ENCODE measurements at places on chromosomes 6 and 20.
A peak's percentile ranks its signal among the peaks of the same experiment; 100 is the strongest.

GRCh38 chr6:27422651-27423332, 34.2 kb downstream of the ZNF391 start:
- H3K36me3 ChIP-seq: no peaks in the 10 kb centered on the region
- H3K4me1 ChIP-seq: no peaks in the 10 kb centered on the region
- peaks cover 5% of the 10 kb centered on the region for H3K27me3 ChIP-seq
- H3K4me3 ChIP-seq: no peak overlapping the region

- peak within 1 kb of the TSS; percentile 87 for H3K4me3 ChIP-seq
- H3K4me1 ChIP-seq: peaks cover 36% of the 10 kb centered on the region
- H3K36me3 ChIP-seq: peaks cover 3% of the 10 kb centered on the region
- no peak for DNase-seq
Observed at GRCh38 chr6:33073431-33073871, at the start of gene HLA-DPA1. TSS of gene HLA-DPA1 (minus strand) at chr6:33073649.

GRCh38 chr20:1674361-1674760, 16.8 kb upstream of the SIRPG start:
- peaks cover 84% of the 10 kb centered on the region for H3K4me1 ChIP-seq
- H3K4me3 ChIP-seq: peak overlapping the region; percentile 84
- DNase-seq: peak; percentile 64
- peaks cover 48% of the 10 kb centered on the region for H3K36me3 ChIP-seq
- peak overlapping the region; percentile 97 for H3K27ac ChIP-seq

DNA sequence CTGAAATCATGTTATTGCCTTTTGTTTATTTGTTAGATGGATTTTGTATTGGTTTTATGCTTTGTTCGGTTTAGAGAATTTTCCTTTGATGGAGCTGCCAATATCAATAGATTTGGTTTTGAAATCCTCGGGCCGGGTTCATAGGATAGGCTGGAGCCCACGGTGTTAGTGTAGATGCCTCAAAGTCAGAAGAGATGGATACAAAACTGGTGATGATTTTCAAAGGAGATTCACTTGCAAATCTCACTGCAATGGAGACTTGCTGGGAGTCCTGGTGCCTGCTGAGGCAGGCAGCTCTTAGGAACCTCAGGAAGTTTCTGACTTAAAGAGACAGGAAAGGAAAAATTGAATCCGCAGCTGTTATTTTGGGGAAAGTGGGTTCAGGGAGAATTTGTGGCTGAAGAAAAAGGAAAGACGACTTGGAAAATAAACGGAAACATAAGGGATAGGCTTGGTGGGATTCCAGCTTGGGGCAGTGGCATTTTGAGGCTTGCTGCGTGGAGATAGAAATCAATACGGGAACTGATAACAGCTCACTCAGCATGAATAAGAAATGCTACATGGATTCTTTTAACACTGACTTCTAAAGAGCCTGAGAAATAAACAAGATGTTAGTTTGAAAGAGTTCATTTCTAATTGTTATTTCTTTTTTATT, 241.6 kb downstream of the PHACTR1 start:
- H3K4me3 ChIP-seq: peak overlapping the region; percentile 87
- no peak for DNase-seq
- no peaks in the 10 kb centered on the region for H3K36me3 ChIP-seq

DNA sequence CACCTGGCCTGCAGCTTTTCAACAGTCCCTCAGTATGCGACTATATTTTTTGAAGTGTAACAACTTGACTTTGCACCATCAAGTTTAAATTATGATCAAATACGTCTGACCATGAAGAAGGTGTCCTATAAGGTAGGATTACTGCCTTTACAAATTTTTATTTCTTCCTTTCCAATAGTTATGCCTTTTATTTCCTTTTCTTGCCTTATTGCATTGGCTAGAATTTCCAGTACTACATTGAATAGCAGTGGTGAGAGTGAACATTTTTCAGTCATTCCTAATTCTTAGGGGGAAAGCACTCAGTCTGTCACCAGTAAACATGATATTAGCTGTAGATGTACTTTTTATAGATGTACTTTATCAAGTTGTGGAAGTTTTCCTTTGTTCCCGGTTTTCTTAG, 81.4 kb downstream of the IRAK1BP1 start:
- DNase-seq: no peak
- peaks cover 69% of the 10 kb centered on the region for H3K36me3 ChIP-seq
- no peaks in the 10 kb centered on the region for H3K27me3 ChIP-seq
- H3K4me3 ChIP-seq: no peak overlapping the region
- H3K4me1 ChIP-seq: no peaks in the 10 kb centered on the region

- no peaks in the 10 kb centered on the region for H3K36me3 ChIP-seq
- DNase-seq: no peak
- peaks cover 12% of the 10 kb centered on the region for H3K4me1 ChIP-seq
- peaks cover 15% of the 10 kb centered on the region for H3K27me3 ChIP-seq
- no peak overlapping the region for H3K27ac ChIP-seq
- no peak overlapping the region for H3K4me3 ChIP-seq
Observed at GRCh38 chr6:163671355-163671754, 256.8 kb downstream of the QKI start.

- H3K27me3 ChIP-seq: peaks cover 2% of the 10 kb centered on the region
- H3K27ac ChIP-seq: no peak overlapping the region
- no peak overlapping the region for H3K4me3 ChIP-seq
Observed at GRCh38 chr6:44047801-44048200, 79.5 kb downstream of the MRPL14 start.
